Prostate gland (tissue), 2 donors: ENCODE measurements at places on chromosomes 1 and 21. TPM values are rescaled to one million over a fixed set of nuclear protein-coding genes. Genes with fewer than 3 reads are reported as not detected.

The GBP7 gene
- not detected for total RNA-seq

The KISS1 gene
- total RNA-seq = 6.0 TPM

The TACSTD2 gene
- 310 TPM for total RNA-seq

GRCh38 chr21:46264046-46264689 lies 21.2 kb downstream of the MCM3AP start:
- no peak for DNase-seq

DNA sequence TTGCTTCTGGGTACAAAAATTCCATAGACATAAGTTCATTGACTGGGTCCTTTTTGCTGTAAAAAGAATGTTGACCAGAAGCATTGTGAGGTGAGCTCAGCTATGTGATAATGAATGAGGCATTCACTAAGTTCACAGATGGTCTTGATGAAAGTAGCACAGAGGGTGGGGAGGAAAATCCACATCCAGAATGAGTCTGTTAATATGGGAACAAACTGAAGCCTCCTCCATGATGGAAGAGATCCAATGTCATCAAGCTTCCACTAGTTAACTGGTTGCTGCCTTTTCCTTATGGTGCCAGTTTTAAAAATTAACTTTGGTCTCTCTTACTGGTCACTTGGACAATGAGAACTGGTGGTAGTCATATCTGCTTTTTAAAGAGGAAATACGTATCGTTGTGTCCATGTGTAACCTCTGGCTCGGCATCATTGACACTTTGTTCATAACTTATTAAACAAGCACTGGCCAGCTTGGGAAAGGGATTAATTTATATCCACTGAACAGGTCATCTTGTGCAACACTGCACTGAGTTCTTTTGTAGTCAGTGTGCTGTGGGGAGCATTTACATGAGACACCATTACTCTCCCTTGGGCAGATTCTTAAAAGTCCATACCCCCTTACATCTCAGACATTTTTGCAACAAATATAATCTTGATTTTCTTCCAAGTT lies 88.6 kb downstream of the ADAMTS1 start:
- no peak for DNase-seq

GRCh38 chr1:9659328-9659727 lies 7.8 kb downstream of the PIK3CD start:
- DNase-seq = no peak

GRCh38 chr1:205236951-205237475 lies 9.3 kb downstream of the TMCC2 start:
- no peak for DNase-seq

DNA sequence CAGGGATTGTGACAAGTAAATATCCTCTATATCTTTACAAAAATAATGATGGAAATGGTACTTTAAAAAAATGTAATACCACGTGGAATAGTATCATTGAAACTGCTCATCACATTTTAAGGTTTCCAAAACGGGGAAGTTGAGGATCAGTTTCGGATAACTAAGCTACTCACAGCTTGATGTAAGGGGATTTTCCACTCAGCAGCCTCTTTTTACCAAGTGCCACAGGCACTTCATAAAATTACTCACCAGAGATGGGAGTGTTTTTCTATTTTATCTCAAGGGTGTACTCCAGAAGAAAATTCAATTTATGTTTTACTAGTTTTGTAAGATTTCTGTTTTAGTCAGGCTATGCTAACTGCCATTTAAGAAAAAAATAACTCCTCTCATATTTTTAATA lies 91.7 kb downstream of the TPR start:
- no peak for DNase-seq

GRCh38 chr1:224745394-224745793 lies 129.3 kb downstream of the CNIH3 start:
- no peak for DNase-seq

DNA sequence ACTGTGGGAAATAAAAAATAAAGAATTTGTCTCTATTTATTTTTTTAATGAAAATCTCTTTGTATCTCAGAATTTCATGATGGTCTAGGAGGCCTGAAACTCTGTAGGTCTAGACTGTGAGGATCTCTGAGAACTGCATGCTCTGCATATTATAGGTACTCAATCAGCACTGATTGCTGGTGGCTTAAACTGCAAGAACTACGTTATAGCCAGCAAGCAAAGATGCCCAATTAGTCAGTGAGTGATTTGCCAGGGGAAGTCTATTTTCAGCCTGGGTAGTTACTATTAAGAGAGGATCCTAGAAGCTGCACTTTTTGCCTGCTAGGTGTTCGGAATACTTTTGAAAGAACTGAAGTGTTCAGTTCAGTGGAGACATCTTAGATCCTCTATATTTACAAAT lies 87.4 kb downstream of the GPR52 start:
- DNase-seq = no peak

DNA sequence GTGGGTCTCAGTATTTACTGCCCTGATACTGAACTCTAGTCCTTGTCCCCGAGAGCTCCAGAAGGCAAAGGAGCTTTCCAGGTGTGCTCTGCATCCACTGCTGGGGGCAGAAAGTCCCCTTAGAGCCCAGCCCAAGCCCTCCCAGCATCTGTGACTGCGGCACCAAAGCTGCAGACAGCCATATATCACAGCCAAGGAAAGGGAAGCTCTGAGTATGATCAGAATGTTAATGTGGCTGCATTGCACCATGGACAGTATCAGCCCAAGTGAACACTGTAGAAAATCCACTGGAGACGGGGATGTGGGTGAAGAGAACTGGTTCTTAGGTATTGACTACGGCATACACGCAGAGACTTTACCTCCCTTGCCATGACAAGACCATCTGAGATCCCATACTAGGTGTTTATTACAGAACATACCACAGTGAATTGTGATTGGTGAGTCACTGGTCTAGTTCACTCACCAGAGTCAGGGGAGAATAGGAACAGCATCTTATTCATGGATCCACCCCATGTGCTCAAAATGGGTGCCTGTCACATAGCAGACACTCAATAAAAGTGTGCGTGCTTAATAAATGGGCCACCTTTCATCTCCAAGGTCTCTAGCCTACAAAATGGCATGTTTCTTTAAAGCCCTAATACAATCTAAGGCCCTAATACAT lies 170.3 kb downstream of the HHIPL2 start:
- DNase-seq = no peak

- no peak for DNase-seq
These were observed 8.6 kb downstream of the SMAP2 start for GRCh38 chr1:40382108-40382460.

DNA sequence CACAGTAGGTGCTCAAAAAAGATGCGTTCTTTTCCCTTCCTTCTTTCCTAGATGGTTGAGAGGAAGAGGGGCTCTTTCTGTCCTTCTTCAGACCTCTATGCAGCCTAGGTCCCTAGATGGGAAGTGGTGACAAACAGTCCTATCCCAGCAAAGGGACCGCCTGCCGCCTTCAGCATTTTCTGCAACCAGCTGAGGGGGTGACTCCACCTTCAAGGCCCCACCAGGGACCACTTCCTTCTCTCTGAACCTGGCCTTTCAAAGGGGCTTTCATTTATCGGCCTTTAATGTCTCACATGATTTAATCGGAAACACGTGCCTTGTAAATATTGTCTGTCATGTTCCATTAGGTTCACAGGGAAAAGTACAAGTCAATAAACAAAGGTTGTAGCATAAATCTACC lies 32.6 kb downstream of the GLIS1 start:
- DNase-seq = no peak

GRCh38 chr1:55441489-55441888 lies 226.3 kb upstream of the USP24 start:
- no peak for DNase-seq
